ENCODE measurements at places on chromosomes 13 and 19.
A peak's percentile ranks its signal among the peaks of the same experiment; 100 is the strongest.

DNA sequence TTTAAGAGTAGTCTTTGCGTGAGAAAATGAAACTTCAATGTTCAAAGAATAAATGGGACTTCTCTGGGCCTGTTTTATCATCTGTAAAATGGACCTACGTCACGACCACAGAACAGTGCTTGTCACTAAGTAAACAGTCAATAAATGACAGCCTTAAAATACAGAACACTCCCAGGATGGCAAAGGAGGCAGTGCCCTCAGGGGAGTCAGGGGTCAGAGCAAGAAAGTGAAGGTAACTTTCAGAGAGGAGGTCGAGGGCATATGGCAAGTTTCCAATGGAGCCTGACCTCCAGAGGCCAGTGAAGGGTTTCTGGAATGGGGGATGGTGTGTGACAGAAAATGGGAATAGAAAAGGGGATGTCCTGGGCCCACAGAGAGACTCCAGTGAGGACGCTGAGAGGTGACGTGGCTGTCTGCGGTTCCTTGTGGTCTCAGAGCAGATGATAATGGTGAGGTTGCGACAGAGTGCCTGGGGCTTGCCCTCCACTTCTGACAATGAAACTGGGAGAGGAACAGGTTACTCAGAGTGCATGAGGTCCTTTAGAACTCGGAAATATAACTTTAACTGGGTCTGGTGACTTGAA lies 91.8 kb downstream of the UBL3 start:
- peak; percentile 98 for DNase-seq

- DNase-seq: peak; percentile 97
Measured at GRCh38 chr13:22114630-22115311, 443.9 kb downstream of the FGF9 start.

DNA sequence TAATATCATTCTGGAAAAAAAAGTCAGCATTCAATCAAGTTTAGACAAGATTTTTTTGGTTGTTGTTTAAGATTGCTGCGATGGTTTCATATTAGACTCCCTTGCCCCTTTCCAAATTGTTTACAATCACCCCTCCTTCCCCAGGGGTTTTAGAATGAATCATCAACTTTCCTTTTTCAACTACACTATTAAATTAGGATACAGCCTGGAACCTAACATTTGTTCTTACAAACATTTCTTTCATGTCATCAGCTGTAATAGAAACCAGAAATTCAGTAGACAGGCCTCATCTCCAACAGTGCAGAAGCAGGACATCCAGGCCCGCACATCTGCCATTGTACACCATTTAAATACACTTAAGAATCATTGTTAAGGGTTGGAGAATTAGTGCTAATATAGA lies 44.4 kb upstream of the WDFY2 start:
- no peak for DNase-seq

DNA sequence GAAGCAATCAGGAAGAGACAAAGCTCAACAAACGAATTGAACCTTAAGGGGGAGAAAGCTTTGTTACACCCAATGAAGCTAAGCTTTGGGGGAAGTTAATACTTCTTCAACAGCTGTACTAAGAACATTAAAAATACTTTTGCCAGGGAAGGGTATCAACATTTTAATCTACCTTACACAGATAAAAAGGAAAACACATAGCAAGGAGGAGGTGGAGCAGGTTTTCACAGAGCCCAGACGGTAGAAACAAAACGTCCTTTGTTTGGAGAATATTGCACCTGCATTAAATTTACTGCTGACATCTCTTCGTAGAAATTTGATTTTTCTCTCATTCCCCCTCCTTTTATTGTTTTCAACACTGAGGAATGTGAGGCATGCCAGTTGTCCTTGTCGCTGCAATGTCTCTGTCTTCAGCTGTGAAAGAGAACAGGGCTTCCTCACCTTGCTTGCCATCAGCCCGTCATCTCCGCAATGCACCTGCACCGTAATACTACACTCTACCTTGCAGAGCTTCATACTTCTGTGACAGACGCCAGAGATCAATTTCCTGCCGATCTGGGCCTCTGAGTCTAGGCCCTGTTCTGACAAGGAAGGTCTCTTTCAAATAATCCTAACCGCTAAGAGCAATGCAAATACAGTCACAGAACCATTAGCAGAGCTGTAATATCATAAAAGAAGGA lies 270.8 kb downstream of the SPRY2 start:
- no peak for DNase-seq

DNA sequence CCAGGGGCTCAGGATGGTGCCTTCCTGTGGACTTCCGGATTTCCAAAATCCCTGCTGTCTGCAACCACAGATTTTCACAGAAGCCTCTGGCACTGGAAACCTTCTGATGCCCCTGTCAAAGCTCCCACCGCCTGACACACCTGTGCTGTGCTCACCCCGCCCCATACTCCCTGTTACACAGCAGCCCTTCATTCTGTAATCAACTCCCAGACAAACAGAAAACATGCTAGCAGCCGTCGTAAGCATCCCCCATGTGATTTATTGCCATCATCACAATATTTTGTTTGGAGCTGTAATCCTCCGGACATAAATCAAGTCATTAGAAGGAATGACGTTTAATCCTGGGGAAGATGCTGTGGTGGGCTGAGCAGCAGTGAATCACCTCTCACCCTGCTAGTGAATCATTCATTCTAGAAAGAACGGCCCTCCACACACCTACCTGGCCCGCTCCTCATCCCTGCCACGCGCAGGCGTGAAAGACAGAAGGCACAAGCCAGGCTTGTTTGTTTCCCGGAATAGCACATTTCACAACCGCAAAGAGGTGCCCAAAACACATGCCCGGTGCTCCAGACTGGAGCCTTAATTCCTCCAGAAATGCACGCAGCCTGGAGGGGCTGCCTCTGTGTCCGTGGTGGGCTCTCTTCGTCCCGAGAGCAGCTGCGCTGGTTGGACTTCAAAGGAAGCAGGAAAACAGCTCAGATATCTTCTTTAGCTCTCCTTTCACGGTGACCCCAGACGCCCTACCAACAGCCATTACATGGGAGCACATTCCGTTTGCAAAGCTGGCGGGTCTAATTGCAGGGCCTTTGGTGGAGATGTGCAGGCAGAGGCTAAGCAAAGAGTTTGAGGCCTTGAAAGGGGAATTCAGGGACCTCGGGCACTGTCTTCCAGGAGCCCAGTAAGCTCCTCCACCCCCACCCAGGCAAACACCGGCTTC lies 41.3 kb upstream of the KCTD15 start:
- no peak for DNase-seq

DNA sequence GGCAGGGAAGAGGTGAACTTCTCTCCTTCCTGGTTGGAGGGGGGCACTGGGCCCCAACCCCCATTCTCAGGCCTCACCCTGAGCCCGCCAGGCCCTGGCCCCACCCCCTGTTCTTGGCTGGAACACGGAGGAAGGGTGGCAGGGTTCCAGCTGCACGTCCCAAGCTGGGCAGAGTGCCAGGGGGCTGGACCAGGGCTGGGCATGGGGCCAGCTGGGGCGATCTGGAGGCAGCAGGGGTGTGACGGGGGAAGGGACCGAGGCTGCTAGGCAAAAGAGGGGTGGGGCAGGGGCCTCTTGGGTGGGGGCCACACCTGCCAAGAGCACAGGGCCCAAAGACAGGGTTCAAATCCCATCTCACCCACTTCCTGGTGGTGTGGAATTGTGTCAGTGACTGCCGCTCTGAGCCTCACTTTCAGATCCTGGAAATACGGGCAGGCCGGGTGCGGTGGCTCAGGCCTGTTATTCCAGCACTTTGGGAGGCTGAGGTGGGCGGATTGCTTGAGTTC lies 2.2 kb downstream of the HIF3A start:
- no peak for DNase-seq

- no peak for DNase-seq
Measured at GRCh38 chr13:106105153-106105552, 430.3 kb downstream of the EFNB2 start.

GRCh38 chr19:483332-484072 lies 12.8 kb upstream of the MADCAM1 start:
- no peak for DNase-seq

- DNase-seq: no peak
Measured at GRCh38 chr13:19634256-19634740, 839 bp downstream of the MPHOSPH8 start.

GRCh38 chr19:12938779-12939601 lies 581 bp downstream of the CALR start:
- peak; percentile 50 for DNase-seq

DNA sequence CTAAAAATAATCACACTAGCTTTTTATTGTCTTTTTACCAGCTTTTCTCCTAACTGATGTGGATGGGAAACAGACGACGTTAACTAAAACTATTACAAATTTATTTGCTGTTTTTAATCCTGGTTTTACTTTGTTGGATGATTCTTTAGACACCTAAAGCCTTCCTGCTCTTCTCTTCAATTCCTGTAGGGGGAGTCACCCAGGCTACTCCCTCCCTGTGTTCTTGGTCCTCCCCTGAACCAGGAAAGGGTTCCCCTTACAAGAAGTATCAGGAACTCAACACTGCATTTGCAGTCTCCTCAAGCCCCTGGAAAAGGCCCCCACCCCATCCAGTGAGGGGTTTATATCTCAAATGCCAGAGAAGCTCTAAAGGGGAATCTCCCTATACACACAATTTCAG lies 206.1 kb downstream of the SUCLA2 start:
- no peak for DNase-seq

- peak; percentile 98 for DNase-seq
Measured at GRCh38 chr19:17107546-17108452, 32.2 kb downstream of the MYO9B start.

DNA sequence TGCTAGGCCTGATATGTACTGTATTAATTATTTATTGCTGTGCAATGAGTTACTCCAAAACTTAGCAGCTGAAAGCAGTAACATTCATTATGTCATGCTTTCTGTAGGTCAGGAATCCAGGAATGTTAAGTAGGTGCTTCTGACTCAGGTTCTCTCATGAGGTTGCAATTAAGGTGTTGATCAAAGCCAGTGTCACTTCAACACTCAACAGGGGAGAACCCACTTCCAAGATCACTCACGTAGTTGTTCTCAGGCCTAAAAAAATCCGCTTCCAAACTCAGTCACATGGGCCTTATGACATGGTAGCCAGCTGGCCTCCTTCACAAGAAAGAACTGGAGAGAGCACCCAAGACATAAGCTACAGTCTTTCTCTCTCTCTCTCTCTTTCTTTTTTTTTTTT lies 211.1 kb upstream of the NBEA start:
- DNase-seq: no peak

DNA sequence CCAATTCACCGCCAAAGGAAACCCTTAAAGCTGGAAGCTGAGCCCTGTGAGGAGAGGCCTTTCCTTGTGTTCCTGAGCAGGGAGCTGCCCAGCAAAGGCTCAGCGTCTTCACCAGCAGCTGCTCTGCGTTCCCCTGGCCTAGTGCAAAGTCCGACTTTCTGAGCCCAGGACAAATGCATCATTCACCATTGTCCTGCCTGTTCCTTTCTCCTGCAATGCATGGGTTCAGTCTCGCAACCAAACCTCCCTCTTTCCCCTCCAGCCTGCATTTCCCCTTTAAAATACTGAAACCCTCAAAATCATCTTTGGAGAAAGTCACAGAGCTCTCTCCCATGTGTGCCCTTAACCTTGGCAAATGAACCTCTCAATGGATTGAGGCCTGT lies 12.9 kb upstream of the TMEM255B start:
- DNase-seq: no peak

DNA sequence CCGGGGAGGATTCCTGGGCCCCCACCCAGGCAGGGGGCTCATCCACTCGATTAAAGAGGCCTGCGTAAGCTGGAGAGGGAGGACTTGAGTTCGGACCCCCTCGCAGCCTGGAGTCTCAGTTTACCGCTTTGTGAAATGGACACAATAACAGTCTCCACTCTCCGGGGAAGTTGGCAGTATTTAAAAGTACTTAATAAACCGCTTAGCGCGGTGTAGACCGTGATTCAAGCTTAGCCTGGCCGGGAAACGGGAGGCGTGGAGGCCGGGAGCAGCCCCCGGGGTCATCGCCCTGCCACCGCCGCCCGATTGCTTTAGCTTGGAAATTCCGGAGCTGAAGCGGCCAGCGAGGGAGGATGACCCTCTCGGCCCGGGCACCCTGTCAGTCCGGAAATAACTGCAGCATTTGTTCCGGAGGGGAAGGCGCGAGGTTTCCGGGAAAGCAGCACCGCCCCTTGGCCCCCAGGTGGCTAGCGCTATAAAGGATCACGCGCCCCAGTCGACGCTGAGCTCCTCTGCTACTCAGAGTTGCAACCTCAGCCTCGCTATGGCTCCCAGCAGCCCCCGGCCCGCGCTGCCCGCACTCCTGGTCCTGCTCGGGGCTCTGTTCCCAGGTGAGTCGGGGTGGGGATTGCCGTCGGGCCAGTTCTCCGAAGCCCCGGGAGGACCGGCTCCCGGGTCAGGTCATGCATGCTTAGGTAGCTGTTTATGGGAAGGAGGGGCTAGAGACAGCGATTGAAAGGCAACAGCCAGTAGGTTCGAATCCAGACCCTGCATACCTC lies at the start of gene ICAM1:
Gene ICAM1, plus strand, starts transcription at position 505 of the 779 bp plus-strand sequence. Its CDS starts 40 bp downstream, at position 545.
- peak; percentile 95 for DNase-seq

- no peak for DNase-seq
Measured at GRCh38 chr13:73482556-73482955, 423.8 kb downstream of the KLF5 start.

DNA sequence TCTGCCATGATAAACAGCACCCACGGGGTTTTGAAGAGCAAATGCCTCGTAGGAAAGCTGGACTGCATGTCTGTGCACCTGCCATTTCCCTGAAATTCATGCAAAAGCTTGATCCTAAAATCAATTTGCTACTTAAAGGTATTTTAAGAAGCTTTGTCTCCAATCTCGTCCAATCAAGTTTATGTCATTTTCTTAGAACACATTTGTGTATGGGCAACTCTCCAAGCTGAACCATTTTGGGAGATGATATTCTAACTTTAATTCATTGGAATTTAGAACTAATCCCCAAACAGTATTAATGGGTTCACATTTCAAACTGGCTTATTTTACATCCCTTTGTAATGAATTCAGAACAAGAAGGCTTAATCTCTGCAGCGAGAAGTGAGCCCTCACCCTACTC lies 822 bp downstream of the ADPRHL1 start:
- DNase-seq: no peak

DNA sequence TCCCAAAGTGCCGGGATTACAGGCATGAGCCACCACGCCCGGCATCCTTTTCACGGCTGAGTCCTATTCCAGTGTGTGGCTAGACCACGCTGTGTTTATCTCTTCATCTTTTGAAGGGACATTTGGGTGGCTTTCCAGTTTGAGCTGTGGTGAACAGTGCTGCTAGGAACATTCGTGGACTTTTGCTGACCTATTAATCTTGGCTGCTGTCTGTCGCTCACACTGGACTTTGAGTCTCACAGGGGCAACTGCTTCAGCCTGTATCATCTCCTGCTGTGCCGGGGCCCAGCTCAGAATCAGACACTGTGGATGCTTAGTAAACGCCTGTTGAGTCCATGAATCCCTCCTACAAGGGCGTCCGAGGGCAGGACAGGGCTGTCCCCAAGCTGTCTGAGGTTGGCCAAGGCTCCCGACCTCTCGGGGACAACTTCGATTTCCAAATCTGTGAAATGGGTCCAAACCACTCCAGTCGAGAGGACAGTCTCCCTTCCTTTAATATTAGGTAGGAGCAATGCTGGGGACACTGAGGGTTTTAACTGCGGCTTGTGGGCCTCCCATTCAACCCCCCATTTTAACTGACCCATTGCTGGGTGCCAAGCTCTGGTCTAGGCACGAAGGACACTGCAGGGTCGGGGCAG lies 48.4 kb downstream of the SMIM24 start:
- no peak for DNase-seq
